NCI-H345 (cell line): ENCODE measurements at places on chromosomes 13 and 19.

GRCh38 chr13:52743569-52743968 is 3.9 kb upstream of the CNMD start:
- DNase-seq: no peak

- no peak for DNase-seq
These were observed 174.5 kb downstream of the KCTD12 start for GRCh38 chr13:76711550-76712182.

DNA sequence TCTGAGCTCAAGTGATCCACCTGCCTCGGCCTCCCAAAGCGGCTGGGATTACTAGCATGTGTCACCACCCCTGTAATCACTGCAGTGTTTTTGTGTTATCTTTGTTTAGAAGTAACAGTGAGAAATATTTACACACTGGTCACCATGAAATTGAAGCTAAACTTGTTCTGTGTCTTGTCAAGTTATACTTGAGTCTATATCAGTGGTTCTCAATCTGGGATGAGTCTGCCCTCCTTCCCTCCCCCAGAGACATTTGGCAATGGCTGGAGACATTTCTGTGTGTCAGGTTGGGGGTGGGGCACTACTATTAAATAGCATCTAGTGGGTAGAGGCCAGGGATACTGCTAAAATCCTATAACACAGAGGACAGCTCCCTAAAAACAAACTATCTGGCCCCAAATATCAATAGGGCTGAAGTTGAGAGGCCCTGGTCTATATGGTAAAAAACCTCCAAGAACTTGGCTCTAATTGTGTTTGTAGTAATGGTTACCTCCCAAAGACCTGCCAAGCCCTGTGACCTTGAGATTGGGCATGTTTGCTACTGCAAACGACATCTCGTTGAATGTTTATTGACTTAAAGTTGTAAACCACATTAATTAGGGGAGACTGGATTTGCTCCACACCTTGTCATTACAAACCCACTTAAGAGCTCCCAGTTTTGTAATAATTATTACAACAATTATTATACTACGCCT is 6.9 kb downstream of the CTU1 start:
- no peak for DNase-seq

DNA sequence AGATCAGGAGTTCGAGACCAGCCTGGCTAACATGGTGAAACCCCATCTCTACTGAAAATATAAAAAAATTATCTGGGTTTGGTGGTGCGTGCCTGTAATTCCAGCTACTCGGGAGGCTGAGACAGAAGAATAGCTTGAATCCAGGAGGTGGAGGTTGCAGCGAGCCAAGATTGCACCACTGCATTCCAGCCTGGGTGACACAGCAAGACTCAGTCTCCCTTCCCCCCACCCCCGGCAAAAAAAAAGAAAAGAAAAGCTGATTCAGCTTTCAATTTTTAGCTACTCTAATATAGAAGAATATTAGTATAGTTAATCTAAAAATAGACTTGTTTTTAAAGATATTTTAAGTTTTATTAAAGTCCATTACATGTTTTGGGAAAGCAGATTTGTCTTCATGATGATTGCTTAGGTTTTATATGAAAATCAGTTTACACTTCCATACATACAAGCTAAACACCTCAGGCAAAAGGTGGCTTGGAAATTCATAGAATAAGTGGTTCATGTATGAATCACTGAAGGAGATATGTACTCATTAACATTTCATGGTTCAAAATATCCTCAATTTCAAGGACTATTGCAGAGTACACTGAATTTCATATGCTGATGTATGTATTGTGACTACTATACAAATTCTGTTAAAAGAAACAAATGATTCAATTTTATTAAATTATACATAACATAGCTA is 165.2 kb downstream of the TDRD3 start:
- DNase-seq: no peak

DNA sequence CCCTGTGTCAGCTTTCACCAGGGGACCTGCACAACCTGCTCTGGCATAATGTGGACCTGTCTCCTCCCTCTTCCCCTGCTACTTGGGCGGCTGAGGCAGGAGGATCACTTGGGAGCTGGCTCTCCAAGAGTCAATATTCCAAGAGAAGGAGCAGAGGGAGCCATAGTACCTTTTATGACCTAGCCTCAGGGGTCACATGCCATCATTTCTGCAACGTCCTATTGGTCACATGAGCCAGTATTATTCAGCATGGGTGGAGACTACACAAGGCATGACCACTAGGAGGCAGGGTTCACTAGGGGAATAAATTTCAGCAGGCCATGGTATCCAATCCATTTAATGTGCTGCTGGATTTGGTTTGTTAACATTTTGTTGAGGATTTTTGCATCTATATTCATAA is 12.0 kb upstream of the SHFL start:
- no peak for DNase-seq
